ENCODE measurements at places on chromosomes 11 and 22. TPM values are rescaled to one million over a fixed set of nuclear protein-coding genes. Genes with fewer than 3 reads are reported as not detected.

DNA sequence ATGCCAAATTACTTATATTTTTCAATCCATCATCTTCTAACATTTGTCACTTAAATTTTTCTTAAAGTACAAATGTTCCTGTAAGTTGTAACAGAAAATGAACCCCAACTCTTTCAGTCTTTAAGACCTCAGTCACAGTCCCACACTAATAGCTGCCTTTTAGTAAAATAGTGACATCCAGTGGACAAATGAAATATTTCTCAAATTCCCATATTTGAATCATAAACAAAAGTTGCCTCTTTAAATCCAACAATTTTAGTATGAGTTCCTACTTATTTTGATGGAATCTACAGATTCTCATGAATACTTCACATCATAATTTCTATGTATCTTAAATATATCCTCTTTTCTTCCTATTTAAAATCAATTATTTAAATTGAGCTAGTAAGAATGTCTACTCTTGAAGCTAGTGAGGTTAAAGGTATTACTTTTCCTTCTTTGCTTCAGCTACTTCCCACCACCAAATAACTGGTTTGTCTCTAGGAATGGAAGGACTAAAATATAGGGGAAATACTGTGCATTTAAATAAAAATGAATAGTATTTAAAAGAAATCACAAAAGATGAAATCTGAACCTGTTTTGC lies 9.2 kb downstream of the LIN7C start:
- peaks cover 7% of the 10 kb centered on the region for H3K4me1 ChIP-seq
- DNase-seq = no peak

GRCh38 chr11:116517077-116517476 lies 255.7 kb downstream of the BUD13 start:
- H3K27ac ChIP-seq = no peak overlapping the region
- no peak overlapping the region for H3K4me3 ChIP-seq
- H3K36me3 ChIP-seq = no peaks in the 10 kb centered on the region
- no peaks in the 10 kb centered on the region for H3K4me1 ChIP-seq
- no peaks in the 10 kb centered on the region for H3K27me3 ChIP-seq
- DNase-seq = no peak

- no peaks in the 10 kb centered on the region for H3K4me1 ChIP-seq
- no peaks in the 10 kb centered on the region for H3K27me3 ChIP-seq
- no peak overlapping the region for H3K27ac ChIP-seq
- H3K4me3 ChIP-seq = no peak overlapping the region
Observed at GRCh38 chr11:104005234-104005855, 31.1 kb upstream of the DDI1 start.

DNA sequence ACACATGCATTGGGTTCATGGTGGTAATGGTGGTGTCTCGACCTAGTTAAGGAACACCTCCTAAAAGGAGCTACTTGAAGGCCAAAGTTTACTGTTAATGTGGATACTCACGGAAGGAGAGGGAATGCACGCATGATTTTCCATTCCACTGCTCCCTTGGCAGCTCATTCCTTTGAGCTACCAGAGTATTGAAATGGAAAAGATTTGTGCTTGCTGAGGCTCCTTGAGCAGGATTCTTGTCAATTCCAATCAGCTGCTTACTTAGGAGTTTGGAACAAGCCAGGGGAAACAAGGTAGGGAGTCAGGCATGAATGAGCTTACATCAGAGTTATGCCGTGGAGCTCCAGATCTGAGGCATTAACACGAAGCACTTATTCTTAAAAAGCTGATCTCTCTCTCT lies 108.8 kb downstream of the GRIA4 start:
- no peaks in the 10 kb centered on the region for H3K27me3 ChIP-seq
- H3K27ac ChIP-seq = no peak overlapping the region
- no peaks in the 10 kb centered on the region for H3K36me3 ChIP-seq
- DNase-seq = no peak
- no peak overlapping the region for H3K4me3 ChIP-seq
- no peaks in the 10 kb centered on the region for H3K4me1 ChIP-seq

DNA sequence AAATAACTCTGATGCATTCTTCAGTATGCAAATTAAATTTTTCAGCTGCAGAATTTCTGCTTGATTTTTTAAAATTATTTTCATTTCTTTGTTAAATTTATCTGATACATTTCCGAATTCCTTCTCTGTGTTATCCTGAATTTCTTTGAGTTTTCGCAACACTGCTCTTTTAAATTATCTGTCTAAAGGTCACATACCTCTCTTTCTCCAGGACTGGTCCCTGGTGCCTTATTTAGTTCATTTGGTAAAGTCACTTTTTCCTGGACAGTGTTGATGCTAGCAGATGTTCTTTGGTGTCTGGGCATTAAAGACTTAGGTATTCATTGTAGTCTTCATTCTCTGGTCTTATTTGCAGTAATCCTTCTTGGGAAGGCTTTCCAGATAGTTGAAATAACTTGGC lies 577.4 kb upstream of the LUZP2 start:
- no peak overlapping the region for H3K4me3 ChIP-seq
- no peaks in the 10 kb centered on the region for H3K36me3 ChIP-seq
- H3K4me1 ChIP-seq = no peaks in the 10 kb centered on the region
- H3K27me3 ChIP-seq = no peaks in the 10 kb centered on the region

The P2RY2 gene
- total RNA-seq = 39.4 TPM

The FJX1 gene
- total RNA-seq = 12.4 TPM

- DNase-seq = no peak
- H3K36me3 ChIP-seq = no peaks in the 10 kb centered on the region
- peaks cover 19% of the 10 kb centered on the region for H3K4me1 ChIP-seq
- no peaks in the 10 kb centered on the region for H3K27me3 ChIP-seq
Observed at GRCh38 chr22:44574640-44575380, 76.8 kb upstream of the RTL6 start.

The MOV10L1 gene
- 0.13 TPM for total RNA-seq

DNA sequence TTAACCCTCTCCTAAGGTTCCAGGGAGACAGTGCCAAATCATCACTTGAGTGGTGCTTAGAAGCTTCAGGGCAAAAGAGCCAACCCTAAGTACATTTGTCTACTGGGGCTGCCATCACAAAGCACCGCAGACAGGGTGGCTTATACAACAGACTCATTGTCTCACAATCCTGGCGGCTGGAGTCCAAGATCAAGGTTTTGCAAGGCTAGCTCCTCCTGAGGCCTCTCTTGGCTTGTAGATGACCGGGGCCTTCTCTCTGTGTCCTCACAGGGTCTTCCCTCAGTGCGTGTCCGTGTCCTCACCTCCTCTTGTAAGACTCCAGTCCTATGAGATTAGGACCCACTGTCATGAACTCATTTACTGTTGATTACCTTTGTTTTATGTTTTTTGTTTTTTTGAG lies 34.1 kb upstream of the CD81 start:
- H3K36me3 ChIP-seq = no peaks in the 10 kb centered on the region
- no peak for DNase-seq
- H3K4me1 ChIP-seq = no peaks in the 10 kb centered on the region

The CTSF gene
- 47.3 TPM for total RNA-seq

GRCh38 chr11:117735350-117735977 lies 61.6 kb downstream of the DSCAML1 start:
- no peak overlapping the region for H3K27ac ChIP-seq
- no peaks in the 10 kb centered on the region for H3K4me1 ChIP-seq
- no peak overlapping the region for H3K4me3 ChIP-seq
- H3K36me3 ChIP-seq = no peaks in the 10 kb centered on the region
- no peak for DNase-seq
- H3K27me3 ChIP-seq = no peaks in the 10 kb centered on the region

The MRGPRX4 gene
- not detected for total RNA-seq

GRCh38 chr22:29650370-29650769 lies 46.9 kb downstream of the NF2 start:
- H3K4me3 ChIP-seq = no peak overlapping the region
- H3K36me3 ChIP-seq = no peaks in the 10 kb centered on the region
- H3K27me3 ChIP-seq = no peaks in the 10 kb centered on the region
- peaks cover 15% of the 10 kb centered on the region for H3K4me1 ChIP-seq
- no peak overlapping the region for H3K27ac ChIP-seq
- DNase-seq = no peak

The EED gene
- 15.3 TPM for total RNA-seq

GRCh38 chr11:34793666-34794065 lies 122.5 kb downstream of the APIP start:
- H3K27ac ChIP-seq = no peak overlapping the region
- DNase-seq = no peak
- H3K4me1 ChIP-seq = peaks cover 56% of the 10 kb centered on the region

The TCN2 gene
- 17.2 TPM for total RNA-seq

Data from esophagus squamous epithelium (tissue), 5 donors.